Smooth muscle cell of the brain vasculature (primary cell): ENCODE measurements at places on chromosomes 11 and 22.

DNA sequence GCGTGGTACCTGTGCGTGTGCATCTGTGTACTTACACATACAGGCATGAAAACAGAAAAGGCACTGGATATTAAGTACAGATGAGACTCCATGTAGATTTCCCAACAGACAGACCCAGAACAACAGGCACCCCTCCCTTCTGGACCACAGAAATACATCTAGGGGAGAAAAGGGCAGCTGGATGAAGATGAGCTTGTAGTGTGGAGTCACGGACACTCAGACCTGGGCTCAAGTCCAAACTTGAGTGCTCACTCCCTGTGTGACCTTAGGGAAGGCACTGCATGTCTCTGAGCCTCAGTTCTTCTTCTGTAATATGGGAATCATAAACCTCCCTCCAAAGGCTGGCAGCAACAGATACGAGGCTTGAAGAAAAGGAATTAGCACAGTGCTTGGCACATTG lies 108.9 kb downstream of the GALNT18 start:
- no peak for DNase-seq

- DNase-seq, result peak; percentile 55
Observed at GRCh38 chr22:32265882-32266767, 11.0 kb upstream of the SLC5A4 start.

DNA sequence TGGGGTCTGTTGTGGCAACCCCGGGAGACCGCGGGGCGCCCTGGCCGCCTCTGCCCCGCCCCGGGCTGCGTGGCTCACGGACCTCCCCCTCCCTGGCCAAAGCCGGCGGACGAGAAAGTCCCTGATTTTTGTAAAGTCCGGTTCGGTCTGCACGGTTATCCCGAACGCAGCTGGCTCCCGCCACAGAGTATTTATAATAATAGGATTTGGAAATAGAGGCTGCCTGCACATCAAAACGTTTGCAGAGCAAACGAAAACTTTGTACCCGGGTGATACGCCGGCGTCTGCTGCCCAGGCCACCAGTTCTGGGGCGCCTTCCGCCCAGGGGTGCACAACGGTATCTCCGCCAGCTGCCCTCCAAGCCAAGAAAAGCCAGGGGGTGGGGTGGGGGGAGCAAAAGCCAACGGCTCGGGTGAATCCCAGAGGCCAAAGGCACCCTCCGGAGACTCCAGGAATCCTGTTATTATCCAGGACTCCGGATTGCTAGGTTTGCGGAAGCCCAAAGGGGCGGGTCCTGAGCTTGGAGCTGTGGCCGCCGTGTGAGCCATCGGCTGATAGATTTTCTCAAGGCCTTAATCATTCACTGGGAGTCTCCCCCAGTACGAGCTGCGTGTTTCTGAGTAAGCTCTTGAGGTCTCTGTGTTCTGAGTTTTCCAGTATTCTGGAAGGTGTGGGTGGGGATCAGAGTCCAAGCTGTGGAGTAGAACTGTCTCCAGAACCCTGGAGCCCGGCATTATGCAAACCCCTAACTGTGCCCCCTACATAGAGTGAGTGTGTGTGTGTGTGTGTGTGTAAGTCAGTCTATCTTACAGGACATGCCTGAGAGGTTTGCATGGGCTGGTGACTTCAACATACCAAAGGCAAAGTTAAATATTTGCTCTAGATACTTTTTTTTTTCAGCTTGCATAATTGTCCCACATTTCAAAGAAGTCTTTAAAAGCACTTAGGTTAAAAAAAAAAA lies 673 bp upstream of the SHANK2 start:
- DNase-seq, result no peak

DNA sequence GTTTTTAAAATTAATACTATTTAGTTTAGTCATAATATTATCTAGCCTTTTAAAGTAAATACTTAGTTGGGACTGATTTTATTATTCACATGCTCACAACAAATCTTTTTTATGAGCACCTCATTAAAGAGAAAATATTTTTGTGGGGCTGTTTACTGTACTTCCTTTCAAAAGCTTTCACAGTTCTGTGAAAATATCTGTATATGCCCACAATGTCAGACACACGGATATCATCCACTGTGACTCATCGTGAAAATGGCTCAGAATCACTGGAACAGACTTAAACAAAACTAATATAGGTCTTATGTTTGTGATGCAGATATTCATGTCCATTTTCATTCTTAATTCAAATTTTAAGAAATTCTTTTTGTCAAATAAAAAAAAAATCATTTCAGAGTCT lies 305.2 kb downstream of the RAB38 start:
- DNase-seq, result no peak

- no peak for DNase-seq
Observed at GRCh38 chr22:36580371-36580770, 51.4 kb upstream of the EIF3D start.
